Natural killer cell (primary cell): ENCODE measurements at places on chromosomes 16 and 17. TPM values are rescaled to one million over a fixed set of nuclear protein-coding genes. Genes with fewer than 3 reads are reported as not detected.

Gene CFAP97D1
- total RNA-seq = not detected

Gene CD300LB
- total RNA-seq = 4.9 TPM

Gene UTS2R
- total RNA-seq = not detected

Gene ABAT
- 13.4 TPM for total RNA-seq

Gene BLMH
- total RNA-seq = 44.8 TPM

Gene TAT
- not detected for total RNA-seq

Gene ASGR1
- total RNA-seq = 1.4 TPM

Gene IGFALS
- 0.70 TPM for total RNA-seq

Gene DHRS7C
- total RNA-seq = not detected

Gene NDRG4
- total RNA-seq = not detected

Gene ZNF205
- 0.16 TPM for total RNA-seq

Gene TPSG1
- 0.40 TPM for total RNA-seq

Gene NME3
- 40.6 TPM for total RNA-seq

Gene MYH8
- total RNA-seq = not detected

GRCh38 chr16:66651965-66652364 lies 44.6 kb downstream of the CMTM4 start:
- no peak for DNase-seq

GRCh38 chr17:16521070-16521727 lies 29.2 kb upstream of the LRRC75A start:
- peak; percentile 41 for DNase-seq

- DNase-seq = no peak
These were observed 79.0 kb downstream of the RPA1 start for GRCh38 chr17:1908699-1909309.

- DNase-seq = no peak
These were observed 78.2 kb upstream of the DNAH17 start for GRCh38 chr17:78655251-78655940.

DNA sequence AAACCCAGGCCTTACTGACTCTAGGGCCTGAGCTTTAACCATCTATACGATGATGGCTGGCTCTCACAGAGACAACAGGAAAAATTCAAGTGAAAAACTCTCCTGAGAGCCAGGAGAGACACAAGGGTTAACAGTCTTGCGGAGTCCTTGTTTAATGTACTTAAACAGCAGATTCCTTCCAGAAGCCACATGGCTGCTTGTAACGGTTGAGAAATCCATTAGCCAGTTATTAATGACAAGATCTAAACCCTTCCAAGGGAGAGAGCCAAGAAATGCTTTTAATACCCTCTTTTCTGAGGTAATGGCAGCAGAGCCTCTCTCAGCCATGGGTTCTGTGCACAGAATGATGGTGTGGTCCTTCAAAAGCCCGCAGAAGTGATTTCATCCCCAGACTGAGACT lies 5.2 kb upstream of the ALDOA start:
- DNase-seq = no peak

- DNase-seq = no peak
These were observed 26.0 kb downstream of the PHLPP2 start for GRCh38 chr16:71698491-71698890.

DNA sequence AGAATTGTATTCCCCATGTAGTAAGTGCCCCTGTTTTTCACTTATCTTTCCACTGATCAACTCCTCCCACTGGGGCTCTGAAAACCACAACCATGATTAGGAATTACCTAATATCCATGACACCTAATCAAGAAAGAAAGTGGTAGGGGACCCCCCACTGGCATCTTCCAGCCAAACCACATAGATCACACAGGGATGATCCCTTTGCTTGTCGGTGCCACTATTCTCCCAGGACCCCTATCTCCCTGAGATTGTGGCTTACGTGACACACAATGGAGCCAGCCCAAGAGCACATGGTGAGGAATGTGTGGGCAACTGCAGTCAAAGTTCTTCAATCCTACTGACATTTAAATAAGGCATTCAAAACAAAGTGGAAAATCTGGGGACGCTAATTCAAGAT lies 17.6 kb upstream of the DNAH9 start:
- no peak for DNase-seq

DNA sequence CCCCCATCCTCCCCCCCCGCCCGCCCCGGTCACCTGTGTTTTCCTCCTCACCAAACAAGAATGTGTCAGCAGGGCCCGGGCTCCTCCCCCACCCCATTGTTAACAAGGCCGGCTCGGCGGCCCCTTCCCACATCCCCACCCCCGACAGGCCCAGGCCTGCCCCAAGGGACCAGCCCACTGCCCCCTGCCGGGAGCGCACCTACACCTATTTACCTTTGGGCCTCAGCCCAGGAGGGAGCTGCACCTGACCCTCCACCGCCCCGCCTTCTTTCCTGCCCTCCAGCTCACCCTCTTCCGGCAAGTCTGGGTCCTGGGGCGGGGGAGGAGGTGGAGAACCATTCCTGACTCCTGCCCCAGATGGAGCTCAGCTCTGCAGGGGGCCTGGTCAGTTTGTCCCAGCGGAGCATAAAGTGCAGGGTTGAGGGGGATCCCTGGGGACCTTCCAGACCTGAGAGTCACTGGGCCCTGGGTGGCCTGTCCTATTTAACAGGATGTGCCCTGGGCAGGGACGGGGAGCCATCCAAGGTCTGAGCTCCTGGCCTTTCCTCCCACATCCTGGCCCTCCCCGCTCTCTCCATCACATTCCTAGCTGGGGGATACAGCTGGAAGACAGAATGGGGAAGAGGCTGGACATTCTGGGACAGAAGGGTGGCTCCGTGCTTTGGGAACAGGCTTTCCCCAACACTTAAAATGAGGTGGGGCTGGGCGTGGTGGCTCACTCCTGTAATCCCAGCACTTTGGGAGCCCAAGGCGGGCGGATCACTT lies 8.3 kb downstream of the FOXJ1 start:
- DNase-seq = no peak

GRCh38 chr16:1700246-1700645 lies 5.7 kb upstream of the MAPK8IP3 start:
- no peak for DNase-seq

DNA sequence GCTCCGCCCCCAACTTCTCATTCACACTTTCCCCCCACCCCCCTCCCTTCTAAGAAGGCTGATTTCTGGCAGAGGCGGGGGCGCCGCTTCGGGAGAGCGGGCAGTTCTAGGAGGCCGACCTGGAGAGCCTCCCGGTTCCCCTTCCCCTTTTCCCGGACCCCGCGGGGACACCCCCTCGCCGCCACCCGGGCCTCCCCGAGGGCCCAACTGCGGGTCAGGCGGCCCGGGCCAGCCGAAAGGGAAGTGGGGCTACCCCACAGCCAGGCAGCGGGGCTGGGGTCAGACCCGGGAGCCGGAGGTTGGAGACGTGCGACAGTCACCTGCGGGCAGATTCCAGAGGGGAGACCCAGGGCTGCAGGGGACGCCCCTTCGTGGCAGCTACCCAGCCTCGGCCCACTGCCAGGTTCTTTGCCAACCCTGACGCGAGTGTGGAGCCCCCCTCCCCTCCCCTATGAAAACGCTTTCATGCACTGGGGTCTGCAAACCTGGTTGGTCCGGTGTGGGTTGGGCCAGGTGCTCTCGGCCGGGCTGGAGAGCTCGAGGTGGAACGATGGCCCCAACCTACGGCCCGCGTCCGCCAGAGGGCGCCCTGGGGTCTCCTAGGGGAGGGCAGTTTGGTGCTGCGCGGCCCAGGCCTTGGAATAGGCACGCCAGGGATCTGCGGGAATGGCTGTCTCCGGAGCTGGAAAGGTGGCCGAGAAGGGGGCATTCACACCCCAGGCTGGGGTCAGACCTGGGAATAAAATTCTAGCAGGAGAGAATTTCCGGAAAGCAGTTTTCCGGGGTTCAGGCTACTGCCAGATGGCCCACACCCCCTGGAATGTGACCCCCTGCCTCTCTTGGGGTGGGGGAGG lies 721 bp upstream of the SOCS3 start:
- DNase-seq = peak; percentile 87

DNA sequence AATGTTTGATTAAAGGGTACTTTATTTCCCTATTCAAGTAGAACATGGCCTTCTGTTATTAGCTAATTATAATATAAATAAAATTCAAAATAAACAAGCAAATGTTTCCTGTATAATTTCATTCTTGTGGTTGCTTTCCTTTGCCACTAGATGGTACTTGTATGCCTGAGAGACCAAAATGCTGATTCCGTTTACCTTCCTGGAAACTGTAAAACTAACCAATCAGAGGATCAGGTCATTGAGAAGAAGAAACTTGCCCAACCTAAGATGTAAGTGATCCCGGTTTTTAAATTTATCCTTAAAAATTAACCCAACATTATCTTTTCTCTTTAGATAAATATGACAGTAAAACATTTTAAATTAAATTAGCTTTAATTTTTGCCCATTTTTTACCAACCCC lies 8.1 kb upstream of the ABCA5 start:
- DNase-seq = no peak

DNA sequence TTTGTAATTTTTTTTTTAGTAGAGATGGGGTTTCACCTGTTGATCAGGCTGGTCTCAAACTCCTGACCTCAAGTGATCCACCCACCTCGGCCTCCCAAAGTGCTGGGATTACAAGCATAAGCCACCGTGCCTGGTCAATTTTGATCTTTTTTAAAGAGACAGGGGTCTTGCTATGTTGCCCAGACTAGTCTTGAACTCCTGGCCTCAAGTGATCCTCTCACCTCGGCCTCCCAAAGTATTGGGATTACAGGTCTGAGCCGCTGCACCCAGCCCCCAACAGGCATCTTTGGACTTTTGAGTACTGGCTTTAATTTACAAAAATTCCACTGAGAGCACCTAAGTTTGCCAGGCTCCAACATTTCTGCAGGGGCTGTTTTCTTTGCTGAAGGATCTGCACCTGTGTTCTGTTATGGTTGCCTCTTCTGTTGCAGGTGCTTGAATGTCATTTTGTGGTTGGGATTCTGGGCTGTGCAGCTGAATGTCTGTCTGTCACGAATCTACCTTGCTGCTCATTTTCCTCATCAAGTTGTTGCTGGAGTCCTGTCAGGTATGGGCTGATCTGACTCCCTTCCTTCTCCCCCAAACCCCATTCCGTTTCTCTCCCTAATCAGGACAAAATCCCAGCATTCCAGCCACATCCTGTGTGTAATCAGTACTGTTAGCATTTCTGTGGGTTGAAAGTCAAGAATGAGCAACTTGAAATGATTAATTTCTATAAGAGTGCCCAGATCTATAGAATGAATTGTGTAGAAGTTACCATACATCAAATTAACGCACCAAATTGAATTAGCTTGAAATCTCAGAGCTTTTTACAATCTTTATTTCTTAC lies 8.5 kb downstream of the G6PC1 start:
- no peak for DNase-seq

DNA sequence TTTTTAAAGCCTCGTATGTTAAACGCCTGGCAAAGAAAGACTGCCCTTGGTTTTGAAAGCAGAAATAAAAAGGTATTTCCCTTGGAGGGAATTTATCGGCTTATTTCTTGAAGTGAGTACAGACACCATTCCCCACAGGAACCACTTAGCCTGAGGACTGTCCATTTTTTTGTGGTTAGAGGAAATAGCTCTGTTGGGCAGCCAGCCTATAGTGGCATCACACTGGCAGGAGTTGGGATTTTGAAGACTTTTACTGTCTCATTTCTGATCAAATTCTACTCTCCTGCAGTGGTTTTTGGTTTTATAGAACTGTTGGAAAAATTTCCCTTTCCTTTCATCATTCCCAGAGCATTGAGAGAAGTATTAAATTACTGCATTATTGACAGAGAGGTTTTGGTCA lies 34.1 kb upstream of the CDC6 start:
- no peak for DNase-seq

- DNase-seq = no peak
These were observed 11.9 kb downstream of the RDM1 start for GRCh38 chr17:35918665-35919064.

DNA sequence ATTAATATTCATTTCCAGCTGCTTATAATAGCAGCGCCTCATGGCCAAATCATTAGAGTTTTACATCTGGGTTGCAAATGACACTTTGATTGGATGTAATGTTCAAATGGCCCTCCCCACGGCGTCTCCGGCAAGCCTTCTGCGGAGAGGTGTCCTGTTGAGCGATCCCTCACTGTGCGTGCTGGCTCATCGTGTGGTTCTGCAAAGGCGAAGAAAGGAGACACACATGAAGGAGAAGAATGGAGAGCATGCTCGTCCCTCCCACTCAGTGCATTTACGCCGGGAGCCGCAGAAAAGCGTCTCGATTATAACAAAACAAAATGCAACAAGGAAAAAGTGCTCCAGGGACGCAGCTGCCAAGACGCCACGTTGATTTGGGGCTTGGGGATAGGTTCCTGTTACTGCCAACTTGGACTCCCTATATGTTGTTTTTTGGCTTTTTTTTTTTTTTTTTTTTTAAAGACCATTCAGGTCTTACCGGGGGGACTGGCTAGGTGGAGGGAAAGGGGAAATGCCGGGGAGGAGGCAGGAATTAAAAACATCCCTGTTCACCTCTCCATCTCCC lies 117.6 kb downstream of the C16orf78 start:
- no peak for DNase-seq

GRCh38 chr16:61968242-61969076 lies 67.8 kb downstream of the CDH8 start:
- no peak for DNase-seq

- peak; percentile 15 for DNase-seq
These were observed 5.0 kb downstream of the SKA2 start for GRCh38 chr17:59149841-59150511.

GRCh38 chr17:15238676-15239422 lies 26.3 kb downstream of the PMP22 start:
- no peak for DNase-seq

DNA sequence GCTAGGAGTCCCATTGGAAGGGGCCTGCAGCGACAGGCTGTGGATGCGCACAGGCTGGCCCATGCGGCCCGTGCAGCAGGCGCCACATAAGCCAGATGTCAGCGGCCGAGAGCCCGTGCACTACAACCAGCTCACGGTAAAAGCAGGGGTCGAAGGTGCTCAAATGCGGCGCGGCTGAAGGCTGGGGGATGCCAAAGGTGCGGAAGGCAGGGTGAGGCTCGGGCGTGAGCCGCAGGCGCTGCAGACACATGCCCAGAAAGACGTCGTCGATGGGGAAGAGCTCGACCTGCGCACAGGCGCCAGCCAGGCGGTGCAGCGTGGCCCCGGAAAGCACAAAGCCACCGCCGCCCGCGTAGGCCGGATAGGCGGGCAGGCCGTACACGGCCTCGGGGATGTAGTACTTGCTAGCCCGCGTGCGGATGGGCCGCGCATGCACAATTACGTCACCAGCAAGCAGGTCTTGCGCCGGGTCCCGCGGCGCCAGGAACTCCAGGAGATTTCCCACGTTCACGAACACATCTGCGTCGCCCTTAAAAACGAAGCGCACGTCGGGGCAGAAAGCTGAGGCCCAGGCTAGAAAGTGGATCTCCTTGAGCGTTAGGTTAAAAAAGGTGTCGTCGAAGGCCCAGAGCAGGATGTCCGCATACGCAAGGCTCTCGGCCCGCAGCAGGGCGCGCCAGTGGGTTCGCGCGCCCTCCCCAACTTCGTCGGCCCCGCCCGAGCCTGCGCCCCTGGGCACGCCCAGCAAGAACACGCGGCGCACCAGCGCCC lies 1.3 kb downstream of the B3GNT9 start:
- no peak for DNase-seq

- DNase-seq = no peak
These were observed 64.8 kb upstream of the TBC1D3K start for GRCh38 chr17:37859451-37859850.

GRCh38 chr17:2421315-2422147 lies 20.7 kb upstream of the MNT start:
- no peak for DNase-seq

- DNase-seq = no peak
These were observed 14.1 kb downstream of the TMEM11 start for GRCh38 chr17:21199856-21200255.

- DNase-seq = no peak
These were observed 28.4 kb upstream of the STH start for GRCh38 chr17:45970659-45971058.
